ENCODE measurements at places on chromosomes 5 and 9.

DNA sequence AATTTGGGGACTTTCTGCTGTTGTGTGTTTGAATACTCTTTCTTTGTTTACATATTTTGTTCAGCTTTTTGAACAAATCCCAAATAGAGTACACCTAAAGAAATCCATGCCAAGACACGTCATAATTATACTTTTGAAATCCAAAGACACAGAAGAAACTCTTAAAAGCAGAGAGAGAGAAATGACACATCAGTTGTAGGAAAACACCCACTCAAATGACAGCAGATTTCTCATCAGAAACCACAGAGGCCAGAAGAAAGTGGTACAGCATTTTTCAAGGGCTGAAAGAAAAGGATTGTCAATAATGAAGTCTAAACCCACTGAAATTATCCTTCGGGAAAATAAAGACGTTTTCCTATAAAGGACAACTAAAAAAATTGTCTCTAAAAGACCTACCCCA lies 378.6 kb downstream of the GADD45G start:
- DNase-seq: no peak

GRCh38 chr5:107477492-107477891 lies 193.2 kb downstream of the EFNA5 start:
- DNase-seq: no peak

GRCh38 chr9:137825324-137825989 lies 52.1 kb upstream of the CACNA1B start:
- no peak for DNase-seq

DNA sequence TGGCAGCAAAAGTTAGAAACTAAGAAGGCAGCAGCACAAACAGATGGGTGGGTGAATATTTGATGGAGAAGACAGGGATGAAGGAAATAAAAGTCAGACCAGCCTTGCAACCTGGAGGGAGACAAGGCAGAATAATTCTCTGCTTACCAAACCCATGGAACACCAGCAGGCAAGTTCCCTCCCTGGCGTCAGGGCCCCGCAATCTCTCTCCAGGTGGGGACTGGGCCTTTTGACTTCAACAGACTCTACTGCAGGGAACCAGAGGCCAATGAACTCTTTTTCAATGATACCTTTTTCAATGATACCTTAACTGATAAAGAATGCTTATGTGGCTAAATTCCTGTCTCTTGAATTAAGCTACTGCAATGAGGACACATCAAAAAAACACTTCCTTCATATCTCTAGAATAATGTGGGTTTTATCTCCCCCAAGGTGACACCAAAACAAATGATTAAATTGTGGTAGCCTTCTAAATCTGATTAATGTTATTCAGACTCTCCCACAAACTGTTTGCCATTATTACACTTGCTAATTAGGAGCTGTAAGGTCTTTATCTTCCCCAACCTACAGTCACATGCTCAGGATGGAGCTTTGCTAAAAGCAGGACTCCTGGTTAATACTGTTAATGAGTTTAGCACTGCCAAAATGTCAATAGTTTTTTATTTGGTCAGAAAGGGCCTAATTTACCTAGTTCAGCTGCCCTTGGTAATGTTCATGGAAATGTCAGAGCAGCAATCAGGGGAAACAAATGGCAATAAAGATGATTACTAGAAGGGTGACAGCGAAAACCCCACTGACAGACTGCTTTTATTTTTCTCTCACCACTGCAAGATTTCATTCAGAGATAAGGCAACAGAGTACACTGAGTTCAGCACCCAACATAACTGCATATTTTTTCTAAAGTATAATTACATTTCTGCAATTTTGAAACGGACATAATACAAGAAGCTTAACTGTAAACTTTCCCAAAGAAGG lies 165.5 kb downstream of the TSSK1B start:
- no peak for DNase-seq

DNA sequence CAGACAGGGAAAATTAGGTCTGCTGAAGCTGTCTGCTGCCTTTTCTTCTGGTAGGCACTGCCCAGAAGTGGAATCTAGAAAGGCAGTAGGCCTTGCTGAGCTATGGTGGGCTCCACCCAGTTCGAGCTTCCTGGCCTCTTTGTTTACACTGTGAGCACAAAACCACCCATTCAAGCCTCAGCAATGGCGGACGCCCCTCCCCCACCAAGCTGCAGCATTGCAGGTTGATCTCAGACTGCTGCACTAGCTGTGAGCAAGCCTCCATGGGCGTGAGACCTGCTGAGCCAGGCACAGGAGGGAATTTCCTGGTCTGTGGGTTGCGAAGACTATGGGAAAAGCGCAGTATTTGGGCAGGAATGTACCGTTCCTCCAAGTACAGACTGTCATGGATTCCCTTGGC lies 18.5 kb downstream of the AGTPBP1 start:
- DNase-seq: no peak

DNA sequence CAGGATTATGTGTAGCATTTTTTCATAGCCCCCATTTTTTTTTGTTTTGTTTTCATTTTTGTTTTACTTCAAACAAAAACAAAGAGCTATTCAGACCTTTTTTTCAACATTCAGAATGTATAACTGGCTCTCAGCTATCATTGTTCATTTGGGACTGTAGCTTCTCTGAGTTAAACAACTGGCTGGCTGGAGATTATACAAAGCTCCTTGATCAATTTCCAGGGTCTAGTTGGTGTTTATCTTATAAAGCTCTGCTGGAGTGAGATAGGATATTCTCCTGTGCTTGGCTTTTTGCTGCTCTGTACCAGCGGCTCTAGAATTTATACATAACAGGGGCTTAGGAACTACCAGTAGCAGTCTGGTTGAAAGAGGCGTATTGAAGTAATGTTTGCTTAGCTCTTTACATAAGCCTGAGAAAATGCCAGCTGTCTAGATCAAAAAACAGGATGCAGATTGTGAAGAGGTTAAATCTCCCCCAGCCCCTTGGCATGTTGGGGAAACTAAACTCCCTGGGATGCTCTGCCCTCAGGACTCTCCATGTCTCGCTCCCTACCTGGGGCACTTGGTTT lies 15.2 kb downstream of the GARNL3 start:
- no peak for DNase-seq

GRCh38 chr9:2163231-2163885 lies 148.2 kb downstream of the SMARCA2 start:
- no peak for DNase-seq

GRCh38 chr5:77546-77945 lies 14.4 kb upstream of the PLEKHG4B start:
- DNase-seq: no peak

- no peak for DNase-seq
Measured at GRCh38 chr5:64384765-64385164, 121.0 kb upstream of the RGS7BP start.

- DNase-seq: no peak
Measured at GRCh38 chr5:124180875-124181461, 565.5 kb downstream of the ZNF608 start.

DNA sequence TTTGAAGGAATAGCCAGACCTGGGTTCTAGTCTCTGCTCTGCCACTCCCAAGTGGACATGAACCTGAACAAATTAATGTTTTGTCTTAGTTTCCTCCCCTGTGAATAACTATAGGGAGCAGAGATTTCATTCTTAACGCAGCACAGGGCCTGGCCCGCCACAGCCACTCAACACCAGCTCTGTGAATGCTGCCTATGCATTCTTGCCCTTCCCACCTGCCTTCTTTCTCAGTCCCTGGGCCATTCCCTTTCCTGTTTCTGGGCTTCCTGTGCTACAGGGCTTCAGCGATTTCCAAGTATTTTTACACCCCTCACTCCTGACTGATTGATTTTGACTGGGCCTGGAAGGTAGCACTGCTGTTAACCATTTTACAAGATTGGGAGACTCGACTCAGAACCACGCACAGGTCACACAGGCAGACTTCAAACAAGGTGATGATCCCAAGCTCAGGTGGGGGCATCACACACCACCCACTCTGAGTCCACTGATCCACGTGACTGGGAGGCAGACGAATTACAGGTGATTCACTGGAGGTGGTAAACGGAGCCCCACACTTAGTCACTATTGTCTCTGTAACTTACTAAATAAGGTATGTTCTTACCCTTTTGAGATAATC lies 21.4 kb downstream of the PTPN3 start:
- no peak for DNase-seq

DNA sequence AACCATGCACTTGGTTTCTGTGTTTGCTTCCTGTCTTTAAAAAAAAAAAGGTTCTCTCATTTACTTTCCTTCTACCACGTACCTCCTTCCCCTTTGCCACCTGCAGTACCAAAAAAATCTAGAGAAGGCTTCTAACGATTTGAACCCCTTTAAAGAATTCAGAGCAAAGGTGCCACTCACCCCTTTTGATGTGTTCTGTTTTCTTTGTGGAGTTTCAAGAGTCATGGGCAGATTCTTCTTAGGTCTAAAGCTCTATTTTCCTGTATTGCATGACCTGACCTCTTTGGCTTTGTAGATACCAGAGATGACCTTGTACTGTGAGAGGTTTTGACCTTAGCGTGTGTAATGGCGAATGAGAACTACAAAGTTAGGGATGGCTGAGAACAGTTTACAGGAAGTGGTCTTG lies 29.0 kb downstream of the TXNDC8 start:
- DNase-seq: no peak

GRCh38 chr5:178325679-178326373 lies 93.2 kb upstream of the PHYKPL start:
- DNase-seq: no peak
